Stimulated activated CD4-positive, alpha-beta T cell treated with anti-CD3 and anti-CD28 coated beads, Interleukin-4, amount 100 ng/mL, for 1 hour (primary cell): ENCODE measurements at places on chromosomes 4 and X.

DNA sequence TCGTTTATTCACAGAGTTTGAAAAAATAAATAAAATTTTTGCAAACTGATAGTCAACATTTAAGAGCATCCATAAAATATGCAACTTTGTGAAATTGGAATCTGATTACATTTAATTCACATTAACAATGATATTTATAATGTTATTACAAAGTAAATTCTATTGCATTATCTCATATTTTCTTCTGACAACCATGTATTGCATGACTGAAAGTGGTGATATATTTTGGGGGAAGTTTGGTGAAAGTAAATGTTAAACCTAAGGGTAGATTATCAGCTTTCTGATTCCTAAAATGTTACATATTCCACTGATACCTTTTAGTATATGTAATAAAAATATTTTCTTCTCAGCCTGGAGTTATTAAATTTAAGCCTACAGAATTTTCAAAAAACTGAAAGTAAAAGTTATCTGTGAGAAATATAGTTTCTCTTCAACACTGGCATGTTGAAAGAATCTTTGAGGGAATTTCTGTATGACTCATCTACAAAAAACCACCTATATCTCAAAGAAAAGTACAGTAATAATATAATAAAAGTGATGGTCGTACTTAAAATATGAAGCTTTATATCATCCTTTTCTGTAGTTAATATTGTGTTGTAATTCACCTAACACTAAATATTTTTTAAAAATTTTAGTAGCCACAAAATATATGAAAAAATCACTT lies 1179.6 kb upstream of the PCDH7 start:
- DNase-seq, result no peak

GRCh38 chr4:59825104-59825503 lies 1375.0 kb upstream of the ADGRL3 start:
- DNase-seq, result no peak

DNA sequence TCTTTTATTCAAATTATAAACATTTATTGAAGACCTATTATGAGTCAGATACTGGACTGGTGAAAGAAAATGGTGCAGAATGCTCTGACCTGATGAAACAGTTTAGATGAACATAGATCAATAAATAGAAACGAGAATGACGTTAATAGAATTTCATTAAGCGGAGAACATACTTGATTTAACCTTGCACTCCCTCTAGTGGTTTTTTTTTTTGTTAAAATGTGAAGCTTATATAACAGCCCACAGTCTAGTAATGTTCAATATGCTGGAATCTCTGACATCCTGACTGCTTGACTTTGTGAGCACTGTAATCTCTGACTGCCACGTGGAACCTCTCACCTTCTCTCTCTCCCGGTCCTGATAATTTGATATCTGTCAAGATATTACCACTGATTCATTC lies 32.3 kb downstream of the HDAC8 start:
- no peak for DNase-seq

GRCh38 chrX:137855490-137855889 lies 289.6 kb downstream of the ZIC3 start:
- DNase-seq, result no peak

DNA sequence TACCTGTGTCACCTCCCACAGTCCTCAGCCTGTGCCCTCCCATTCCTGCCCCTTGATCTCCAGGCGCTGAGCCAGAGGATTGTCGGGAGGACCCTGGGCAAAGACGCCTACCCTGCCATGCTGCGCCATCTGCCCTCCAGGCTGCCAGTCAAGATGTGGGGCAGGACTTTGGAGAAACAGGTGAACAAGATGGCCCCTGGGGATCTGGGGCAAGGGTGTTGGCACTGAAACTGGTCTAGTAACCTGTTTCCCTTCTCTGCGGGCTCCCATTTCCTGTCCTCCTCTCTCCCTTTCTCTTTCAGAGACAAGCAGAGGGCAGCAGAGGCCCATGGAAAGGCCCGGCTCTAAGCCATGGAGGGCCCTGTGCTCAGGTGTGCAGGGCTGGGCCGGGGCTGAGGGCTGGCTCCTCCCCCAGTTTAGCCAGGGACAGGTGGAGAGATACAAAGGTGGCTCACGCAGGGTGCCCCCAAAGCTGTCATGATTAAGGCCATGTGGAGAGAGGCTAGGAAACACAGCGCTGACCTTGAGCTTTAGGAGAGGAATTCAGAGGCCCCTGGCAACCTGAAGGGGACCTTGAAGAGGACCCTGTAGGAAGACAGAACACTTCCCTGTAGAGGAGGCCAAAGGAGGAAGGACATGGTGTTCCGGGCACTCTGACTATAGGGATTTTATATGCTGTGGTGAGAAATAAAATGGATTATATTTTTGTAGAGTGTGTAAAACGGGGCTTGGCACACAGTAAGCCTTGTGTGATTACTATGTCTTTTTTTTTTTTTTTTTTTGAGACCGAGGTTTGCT lies at the start of gene GLOD5:
GLOD5 (plus strand) TSS at position 74 of the 798 bp plus-strand sequence; CDS start at position 118, 44 bp downstream.
- DNase-seq, result no peak

DNA sequence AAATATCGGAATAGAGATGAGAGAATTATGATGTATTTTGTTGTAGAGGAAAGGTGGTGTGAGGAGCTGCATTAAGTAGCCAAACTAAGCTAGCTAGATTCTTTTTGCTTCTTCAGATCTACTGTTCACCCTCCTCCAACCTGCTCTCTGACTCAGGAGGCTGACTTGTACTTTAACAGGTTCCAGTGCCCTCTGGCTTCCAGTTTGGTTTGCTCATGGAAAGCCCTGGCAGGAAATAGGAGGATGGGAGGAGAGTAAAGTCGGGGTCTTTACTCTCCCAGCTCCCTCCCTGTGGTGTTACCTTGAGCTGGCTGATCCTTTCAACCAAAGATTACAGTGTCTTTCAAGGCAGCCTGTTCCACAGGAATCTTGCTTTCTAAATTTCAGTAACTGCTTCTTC lies 277.0 kb upstream of the EDA2R start:
- DNase-seq, result no peak

- DNase-seq, result no peak
Measured at GRCh38 chrX:115940888-115941332, 229.6 kb upstream of the AGTR2 start.

GRCh38 chr4:2819244-2820215 lies 24.1 kb upstream of the ADD1 start:
- DNase-seq, result no peak

DNA sequence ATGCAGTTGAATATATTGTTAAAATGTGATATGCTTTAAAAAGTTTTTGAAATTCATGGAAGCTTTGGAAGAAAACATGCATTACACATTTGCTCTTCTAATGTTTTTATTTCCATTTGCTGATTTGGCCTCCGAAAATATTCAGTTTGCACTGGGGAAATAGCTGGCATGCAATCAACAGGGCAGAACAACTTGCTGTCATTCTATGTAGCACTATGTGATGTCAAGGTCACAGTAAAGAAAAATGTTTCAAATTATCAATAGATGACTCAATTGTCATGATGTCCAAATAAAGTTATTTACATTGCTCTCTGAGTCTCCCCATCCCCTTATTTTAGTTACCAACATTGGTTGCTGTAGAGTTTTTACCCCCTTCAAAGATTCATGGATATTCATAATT lies 119.2 kb downstream of the TLL1 start:
- DNase-seq, result no peak

- no peak for DNase-seq
Measured at GRCh38 chr4:168841000-168841671, 168.9 kb downstream of the CBR4 start.

GRCh38 chr4:127586922-127587571 lies 45.7 kb upstream of the INTU start:
- no peak for DNase-seq

- DNase-seq, result no peak
Measured at GRCh38 chr4:23368081-23368697, 521.7 kb downstream of the PPARGC1A start.

GRCh38 chr4:19583827-19584569 lies 667.7 kb upstream of the SLIT2 start:
- DNase-seq, result no peak

DNA sequence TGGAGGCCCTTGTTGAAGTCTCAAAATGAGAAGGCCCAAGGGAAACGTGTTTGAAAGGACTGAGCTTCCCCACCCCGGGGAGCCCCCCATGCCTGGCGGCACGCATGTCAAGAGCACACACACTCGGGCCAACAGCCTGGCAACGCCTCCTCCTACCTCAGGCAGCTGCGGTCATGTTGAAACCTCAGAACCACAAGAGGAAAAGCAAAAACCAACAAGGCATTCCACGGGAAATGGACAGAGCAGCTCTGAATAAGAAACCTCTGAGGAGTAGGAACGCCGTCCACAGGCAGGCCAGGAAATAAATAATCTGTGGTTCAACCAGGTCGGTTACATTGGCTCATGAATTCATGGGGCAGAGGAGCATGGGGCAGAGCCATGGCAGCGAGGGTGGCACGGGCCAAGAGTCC lies 95.7 kb upstream of the AFAP1 start:
- DNase-seq, result no peak

GRCh38 chr4:107740381-107740780 lies 20.3 kb upstream of the PAPSS1 start:
- DNase-seq, result no peak

- no peak for DNase-seq
Measured at GRCh38 chr4:24780936-24781495, 14.4 kb upstream of the SOD3 start.

GRCh38 chrX:141903400-141904155 lies at the start of gene MAGEC1:
Gene MAGEC1 (plus strand): TSS chrX:141903894. CDS start chrX:141905073, 1,179 bp downstream.
- DNase-seq, result no peak
